ENCODE measurements at places on chromosomes 1 and 21.

DNA sequence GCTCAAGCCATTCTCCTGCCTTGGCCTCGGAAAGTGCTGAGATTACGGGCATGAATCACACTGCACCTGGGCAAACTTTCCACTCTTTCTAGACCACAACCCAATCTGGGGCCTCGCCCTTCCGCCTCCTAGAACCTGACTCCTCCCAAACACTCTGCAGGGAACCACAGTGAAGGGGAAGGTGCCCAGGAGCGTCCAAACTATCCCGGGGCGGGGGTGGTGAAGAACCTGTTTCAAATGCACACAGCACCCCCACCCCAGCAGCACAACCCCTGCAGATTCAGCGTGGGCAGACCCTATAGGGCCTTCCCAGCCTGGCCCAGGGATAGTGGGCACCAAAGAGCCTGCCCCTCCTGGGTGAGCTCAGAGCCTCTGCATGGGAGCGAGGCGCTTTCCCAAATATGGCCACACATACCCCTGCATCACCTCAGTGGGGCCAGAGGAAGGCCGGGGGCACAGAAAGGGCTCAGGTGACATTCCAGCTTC is 86.9 kb downstream of the STUM start:
- DNase-seq = no peak

DNA sequence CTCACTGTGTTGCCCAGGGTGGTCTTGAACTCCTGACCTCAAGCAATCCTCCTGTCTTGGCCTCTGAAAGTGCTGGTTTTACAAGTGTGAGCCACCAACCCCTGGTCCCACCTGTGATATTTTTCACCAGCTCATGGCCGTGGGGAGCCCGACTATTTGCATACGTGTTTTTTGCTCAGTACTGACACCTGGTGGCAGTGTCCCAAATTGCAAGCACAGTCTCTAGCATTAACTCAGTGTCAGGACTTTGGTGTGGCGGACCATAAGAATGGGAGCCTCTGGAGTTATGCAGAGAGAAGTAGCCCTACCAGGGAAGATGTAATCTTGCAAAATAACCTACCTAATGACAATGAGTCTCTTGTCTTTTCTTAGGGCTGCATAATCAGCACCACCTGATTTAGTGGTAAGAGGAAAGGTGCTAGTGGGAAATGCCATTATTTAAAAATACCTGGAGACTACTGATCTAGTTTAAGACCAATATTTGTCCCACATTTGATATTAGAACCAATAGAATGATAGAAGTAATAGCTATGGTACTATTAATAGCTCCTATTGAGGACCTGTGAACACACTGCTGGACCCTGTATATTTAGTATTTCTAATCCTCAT is 305.4 kb downstream of the DISC1 start:
- DNase-seq = peak; percentile 57

- DNase-seq = no peak
Measured at GRCh38 chr1:234918181-234918841, 210.3 kb downstream of the TOMM20 start.

- DNase-seq = no peak
Measured at GRCh38 chr1:53614231-53615021, 124.5 kb downstream of the GLIS1 start.

DNA sequence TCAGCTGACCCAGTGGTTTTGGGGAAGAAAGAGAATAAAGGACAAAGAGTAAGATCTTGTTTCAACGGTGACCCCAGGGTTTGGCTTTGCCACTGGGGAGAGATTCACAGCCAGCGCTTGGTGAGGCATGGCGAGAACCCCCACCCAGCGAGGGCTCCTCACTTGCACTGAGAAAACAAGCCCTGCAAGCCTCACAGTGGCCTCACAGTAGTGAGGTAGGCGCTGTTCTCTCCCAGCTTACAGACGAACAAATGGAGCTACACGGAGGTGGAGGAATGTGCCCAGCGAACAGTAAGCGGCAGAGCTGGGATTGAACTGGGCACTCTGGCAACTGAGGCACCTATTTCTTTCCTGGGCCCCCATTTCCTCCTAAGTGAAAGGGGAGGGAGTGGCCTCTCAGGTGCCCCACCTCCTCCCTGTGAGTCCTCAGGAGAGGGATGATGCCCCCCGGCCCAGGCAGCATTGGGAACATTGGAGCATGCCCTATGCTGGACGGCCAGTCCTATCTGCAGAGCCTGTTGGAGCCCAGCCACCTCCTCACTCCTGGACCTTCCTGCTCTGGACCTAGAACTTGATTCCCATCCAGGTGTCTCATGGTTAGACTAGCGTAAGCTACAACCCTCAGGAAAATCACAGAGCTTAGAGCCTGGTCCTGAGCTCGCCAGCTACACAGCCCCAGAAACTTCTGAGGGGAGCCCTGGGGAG is 73.4 kb upstream of the EDN2 start:
- DNase-seq = no peak

DNA sequence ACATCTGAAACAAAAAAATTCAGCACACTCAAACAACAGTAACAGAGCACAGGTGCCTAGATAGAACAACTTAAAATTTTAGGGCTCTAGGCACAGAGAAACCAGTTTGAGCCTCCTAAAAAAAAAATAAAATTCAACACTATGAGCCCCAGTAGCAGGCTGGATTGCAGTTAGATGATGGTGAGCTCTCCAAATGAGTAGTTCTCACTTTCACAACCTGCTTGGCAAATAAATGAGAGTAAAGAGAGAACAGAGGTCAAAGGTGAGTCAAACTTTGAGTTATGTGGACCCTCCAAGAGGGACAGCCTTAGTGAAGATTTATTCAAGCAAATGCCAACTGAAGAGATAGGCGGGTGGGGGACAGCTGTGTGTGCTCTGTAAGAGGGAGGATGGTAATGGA is 3.6 kb downstream of the BEND5 start:
- DNase-seq = no peak

GRCh38 chr1:226482975-226483700 is 65.4 kb upstream of the STUM start:
- DNase-seq = no peak

DNA sequence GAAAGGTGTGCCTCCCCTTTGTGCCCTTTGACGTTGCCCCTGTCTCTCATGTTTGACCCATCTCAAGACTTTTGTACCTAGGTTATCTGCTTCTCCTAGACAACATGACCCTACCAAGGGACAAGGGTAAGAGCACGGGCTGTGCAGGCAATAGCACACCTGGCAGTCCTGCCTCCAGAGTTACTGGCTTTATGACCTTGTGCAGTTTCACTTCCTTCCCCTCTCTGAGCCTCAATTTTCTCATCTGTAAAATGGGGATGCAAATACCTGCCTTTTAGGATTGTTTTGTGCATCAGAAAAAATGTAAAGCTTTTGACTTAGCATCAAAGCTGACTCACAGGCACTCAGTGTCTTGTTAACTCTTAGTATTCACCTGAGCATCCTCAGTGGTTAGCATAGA is 36.4 kb downstream of the ELK4 start:
- no peak for DNase-seq

DNA sequence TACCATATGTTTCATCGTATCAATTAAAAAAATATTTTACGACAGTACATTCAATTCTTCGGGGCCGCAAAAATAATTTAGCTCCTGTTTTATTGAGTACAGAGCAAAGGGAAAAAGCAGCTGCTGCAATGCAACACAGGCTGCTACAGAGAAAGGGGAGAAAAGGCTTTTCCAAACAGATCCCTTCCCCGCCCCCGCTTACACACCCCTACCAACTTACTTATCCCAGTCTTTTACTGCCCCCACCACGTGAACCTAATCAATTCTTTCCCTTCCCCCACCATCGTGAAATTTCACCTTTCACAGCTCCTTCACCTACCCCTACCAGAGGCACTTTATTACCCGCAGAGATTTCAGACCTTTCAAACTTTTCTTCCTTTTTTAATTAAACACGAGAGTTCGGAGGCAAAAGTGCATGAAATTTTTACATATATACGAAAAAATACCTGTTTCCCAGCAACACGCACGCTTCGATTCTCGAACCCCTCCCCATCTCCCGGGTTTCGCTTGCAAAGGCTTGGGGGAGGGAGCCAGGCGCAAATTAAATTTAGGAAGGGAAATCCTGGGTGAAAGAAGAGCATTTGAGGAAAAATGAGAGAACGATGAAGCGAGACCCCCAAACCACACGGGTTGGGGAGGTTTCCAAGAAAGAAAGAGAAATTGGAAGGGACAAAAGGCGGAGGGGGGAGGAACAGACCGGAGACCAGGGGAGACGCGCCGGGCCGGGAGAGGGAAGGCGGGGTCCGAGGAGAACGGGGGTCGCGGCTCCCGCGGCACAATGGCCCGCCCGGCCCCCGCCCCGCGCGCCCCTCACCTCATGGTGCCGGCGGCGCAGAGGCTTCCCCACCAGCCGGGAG is 823 bp downstream of the ENAH start:
- DNase-seq = peak; percentile 54

- DNase-seq = no peak
Measured at GRCh38 chr1:3360646-3361257, 93.7 kb upstream of the ARHGEF16 start.

DNA sequence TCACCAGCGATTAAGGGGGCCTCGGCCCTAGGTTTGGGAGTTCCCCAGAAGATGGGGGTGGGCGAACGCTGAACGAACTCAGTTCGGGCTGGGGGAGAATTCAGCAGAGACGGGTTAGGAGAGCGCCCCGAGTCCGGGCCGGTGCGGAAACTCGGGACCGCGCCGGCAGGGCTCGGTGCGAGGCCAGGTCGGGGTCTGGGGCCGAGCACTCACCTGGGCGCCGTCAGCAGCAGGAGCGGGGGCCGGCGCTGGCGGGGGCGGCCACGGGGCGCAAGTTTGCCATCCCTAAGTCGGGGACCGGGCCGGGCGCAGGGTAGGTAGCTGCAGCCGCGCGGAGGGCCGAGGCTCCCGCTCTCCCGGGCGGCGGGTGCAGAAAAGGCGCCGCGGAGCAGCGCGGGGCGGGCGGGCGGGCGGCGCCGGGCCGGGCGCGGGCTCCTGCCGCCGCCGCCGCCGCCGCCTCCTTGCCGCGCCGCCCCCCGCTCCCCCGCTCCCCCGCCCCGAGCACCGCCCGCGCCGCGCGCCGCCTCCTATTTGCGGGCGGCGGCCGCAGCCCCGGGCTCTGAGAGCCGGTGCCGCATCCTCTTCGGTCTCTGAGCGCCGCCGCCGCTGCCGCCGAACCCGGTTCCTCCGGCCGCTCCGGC is 349 bp downstream of the ADGRB2 start:
- DNase-seq = no peak

GRCh38 chr1:248851390-248851789 is 7.5 kb downstream of the ZNF692 start:
- no peak for DNase-seq

GRCh38 chr1:59360170-59360569 is 63.3 kb downstream of the FGGY start:
- DNase-seq = no peak

- DNase-seq = no peak
Measured at GRCh38 chr21:45069711-45070110, 4.7 kb upstream of the ADARB1 start.

GRCh38 chr1:235998812-235999211 is 66.1 kb downstream of the NID1 start:
- DNase-seq = no peak

- no peak for DNase-seq
Measured at GRCh38 chr1:30511563-30511962, 211.8 kb downstream of the MATN1 start.

DNA sequence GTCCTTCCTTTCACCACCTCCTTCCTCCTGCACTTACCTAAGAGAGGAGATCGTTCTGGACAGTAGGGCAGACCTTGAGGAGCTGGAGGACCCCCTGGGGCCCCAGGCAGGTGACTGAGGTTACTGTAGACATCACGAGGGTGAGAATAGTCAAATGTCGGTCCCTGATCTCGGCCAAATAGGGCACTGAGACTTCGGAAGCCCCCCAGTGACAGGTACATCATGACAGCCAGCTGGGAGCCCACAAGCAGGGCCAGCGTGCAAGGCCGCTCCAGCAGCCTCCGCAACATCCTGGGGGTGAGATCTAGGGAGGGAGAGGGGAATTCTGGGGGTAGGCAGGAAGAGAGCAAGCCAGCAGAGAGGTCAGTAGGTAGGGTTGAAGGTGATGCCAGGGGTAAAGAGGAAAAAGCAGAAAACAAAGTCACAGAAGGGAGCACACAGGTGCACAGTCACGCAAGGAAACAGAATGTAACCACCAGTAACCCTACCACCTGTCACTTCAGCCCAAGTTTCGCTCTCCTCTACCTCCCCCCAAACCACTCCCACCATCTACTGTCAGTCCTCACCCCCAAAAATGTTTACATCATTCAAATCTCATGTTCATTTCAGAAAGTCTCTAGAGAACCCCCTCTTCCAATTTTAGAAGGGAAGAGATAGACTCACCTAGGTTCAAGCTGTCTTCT is 1.4 kb downstream of the B4GALT3 start:
- DNase-seq = no peak

- no peak for DNase-seq
Measured at GRCh38 chr1:115168026-115168425, 78.7 kb upstream of the TSPAN2 start.

GRCh38 chr1:67939186-67939743 is 106.0 kb upstream of the GNG12 start:
- no peak for DNase-seq

- no peak for DNase-seq
Measured at GRCh38 chr1:235313931-235314678, 13.9 kb downstream of the ARID4B start.

DNA sequence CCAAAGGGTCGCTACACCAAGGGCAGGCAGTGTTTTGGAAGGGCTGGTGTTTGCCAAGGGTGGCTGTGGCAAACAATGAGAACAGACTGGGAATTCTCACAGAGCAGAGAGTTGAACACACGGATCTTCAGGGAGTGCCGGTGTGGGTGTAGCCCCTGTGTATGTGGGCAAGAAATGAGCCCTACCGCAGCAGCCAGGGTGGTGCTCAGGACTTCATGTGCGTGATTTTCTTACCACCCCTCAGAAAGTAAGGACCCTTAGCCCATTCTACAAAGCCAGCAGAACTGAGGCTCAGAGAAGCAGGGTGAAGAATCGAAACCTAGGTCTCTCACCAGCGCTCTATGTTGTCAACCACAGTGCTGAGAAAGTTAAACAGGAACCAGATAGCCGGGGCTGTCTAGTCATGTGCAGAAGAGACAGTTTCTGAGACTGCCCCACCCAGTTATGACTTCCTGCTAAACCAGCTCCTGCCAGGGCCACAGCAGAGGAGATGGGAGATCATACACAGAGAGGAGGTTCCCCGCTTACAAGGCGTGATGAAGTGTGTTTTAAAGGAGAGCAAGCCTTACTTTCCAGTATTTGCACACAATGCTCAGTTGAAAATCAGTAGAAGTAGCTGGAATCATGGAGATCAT is 21.9 kb upstream of the MORC3 start:
- no peak for DNase-seq

- DNase-seq = no peak
Measured at GRCh38 chr1:221801773-221802516, 60.1 kb upstream of the DUSP10 start.

GRCh38 chr1:183886853-183887252 is 81.9 kb downstream of the RGL1 start:
- no peak for DNase-seq

DNA sequence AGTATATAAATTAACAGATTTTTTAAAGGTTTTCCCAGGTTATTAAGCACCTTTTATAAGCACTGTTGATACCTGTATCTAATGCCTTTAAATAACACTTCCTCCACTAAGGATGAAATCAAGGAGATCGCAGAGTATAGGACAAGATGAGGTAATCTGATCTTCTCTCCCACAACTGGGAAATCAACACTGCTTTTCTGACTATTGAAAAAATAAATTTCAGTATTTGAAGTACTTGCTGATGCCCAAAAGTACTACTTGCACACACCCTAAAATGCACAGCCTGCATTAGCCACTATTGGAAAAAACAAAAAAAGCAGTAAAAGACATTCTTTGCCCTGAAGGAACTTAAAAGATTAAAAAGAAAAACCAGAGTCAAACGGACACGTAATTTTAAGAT is 48.6 kb downstream of the PUM1 start:
- DNase-seq = no peak
